IMR-90 (cell line): ENCODE measurements at places on chromosomes 12 and 14. TPM values are rescaled to one million over a fixed set of nuclear protein-coding genes. Genes with fewer than 3 reads are reported as not detected.

GRCh38 chr14:94125659-94126418 lies 3.6 kb downstream of the IFI27L2 start:
- peaks cover 16% of the 10 kb centered on the region for H3K4me1 ChIP-seq
- H3K4me3 ChIP-seq = no peak overlapping the region
- no peaks in the 10 kb centered on the region for H3K27me3 ChIP-seq

Gene AMDHD1
- under 0.01 TPM in 1 of 2 replicates, not detected in the other for total RNA-seq

DNA sequence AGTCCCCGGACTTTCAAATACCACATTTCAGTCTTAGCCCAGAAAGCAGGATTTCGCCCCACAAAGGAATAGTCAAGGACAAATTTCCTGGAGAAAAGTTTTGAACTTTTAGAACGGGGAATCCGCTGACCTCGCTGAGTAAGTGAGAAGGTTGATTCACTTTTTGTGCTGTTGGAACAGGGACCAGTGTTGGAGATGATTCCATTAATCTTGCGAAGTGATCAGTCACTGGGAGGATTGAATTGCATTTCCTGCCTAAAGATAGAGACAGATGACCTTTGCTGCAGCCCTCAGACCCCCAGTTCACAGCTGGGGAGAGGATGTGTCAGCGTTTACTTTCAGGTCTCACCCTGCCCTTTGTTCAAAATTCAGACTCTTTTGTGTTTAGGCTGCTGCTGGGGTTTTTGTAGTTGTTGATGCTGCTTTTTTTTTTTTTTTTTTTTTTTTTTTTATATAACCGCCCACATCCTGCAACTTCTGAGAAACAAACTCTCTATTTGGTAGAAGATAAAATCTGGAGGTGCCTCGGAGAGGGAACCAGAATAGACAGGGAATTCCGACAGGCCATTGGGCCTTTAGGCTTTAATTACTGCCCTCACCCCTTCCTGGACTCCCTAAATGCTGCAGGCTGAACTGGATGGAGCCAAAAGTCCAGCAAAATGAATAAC lies 9.8 kb upstream of the KDM2B start:
- peaks cover 5% of the 10 kb centered on the region for H3K4me1 ChIP-seq
- DNase-seq = peak; percentile 69
- H3K36me3 ChIP-seq = no peaks in the 10 kb centered on the region
- no peaks in the 10 kb centered on the region for H3K27me3 ChIP-seq
- peak overlapping the region; percentile 92 for H3K27ac ChIP-seq
- peak overlapping the region; percentile 4; the same call in 1 of the 2 replicates for H3K4me3 ChIP-seq

DNA sequence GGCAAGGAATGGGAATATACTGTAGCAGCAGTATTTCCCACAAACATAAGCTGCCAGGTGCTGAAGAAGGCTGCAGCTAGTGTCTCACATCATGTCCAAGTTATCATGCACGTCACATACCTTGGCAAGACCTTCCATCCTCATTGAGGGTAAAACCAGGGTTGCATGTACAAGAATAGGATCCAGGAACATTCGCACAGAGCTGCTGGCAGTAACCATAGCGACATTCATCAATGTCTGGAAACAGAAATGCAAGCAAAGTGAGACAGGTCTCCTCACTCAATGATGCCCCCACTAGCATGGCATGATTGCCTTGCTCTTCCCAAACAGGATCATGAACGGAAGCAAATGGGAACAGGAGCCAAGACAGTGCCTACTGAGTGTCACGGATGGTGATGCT lies 23.8 kb upstream of the TC2N start:
- no peak overlapping the region for H3K4me3 ChIP-seq
- H3K4me1 ChIP-seq = peaks cover 2% of the 10 kb centered on the region; the same call in 1 of the 2 replicates
- H3K36me3 ChIP-seq = peaks cover 48% of the 10 kb centered on the region
- H3K27ac ChIP-seq = no peak overlapping the region
- DNase-seq = no peak

- peaks cover 4% of the 10 kb centered on the region; the same call in 1 of the 2 replicates for H3K36me3 ChIP-seq
- H3K27me3 ChIP-seq = no peaks in the 10 kb centered on the region
- peaks cover 18% of the 10 kb centered on the region for H3K4me1 ChIP-seq
- H3K27ac ChIP-seq = no peak overlapping the region
Measured at GRCh38 chr14:90676912-90677311, 139.3 kb downstream of the TTC7B start.

GRCh38 chr12:87667378-87667777 lies 361.8 kb downstream of the C12orf50 start:
- no peaks in the 10 kb centered on the region for H3K27me3 ChIP-seq
- peak; percentile 35 for DNase-seq
- no peaks in the 10 kb centered on the region for H3K4me1 ChIP-seq
- no peak overlapping the region for H3K27ac ChIP-seq
- H3K4me3 ChIP-seq = no peak overlapping the region

GRCh38 chr12:50181691-50182090 lies 14.5 kb upstream of the CERS5 start:
- peaks cover 48% of the 10 kb centered on the region for H3K36me3 ChIP-seq
- DNase-seq = no peak
- H3K4me3 ChIP-seq = no peak overlapping the region
- peaks cover 16% of the 10 kb centered on the region for H3K4me1 ChIP-seq
- H3K27ac ChIP-seq = no peak overlapping the region

- H3K27me3 ChIP-seq = no peaks in the 10 kb centered on the region; the same call in 1 of the 2 replicates
- no peak for DNase-seq
- H3K4me1 ChIP-seq = peaks cover 5% of the 10 kb centered on the region; the same call in 1 of the 2 replicates
- H3K36me3 ChIP-seq = no peaks in the 10 kb centered on the region
- H3K4me3 ChIP-seq = no peak overlapping the region
Measured at GRCh38 chr12:2058837-2059236, 6.0 kb downstream of the CACNA1C start.

DNA sequence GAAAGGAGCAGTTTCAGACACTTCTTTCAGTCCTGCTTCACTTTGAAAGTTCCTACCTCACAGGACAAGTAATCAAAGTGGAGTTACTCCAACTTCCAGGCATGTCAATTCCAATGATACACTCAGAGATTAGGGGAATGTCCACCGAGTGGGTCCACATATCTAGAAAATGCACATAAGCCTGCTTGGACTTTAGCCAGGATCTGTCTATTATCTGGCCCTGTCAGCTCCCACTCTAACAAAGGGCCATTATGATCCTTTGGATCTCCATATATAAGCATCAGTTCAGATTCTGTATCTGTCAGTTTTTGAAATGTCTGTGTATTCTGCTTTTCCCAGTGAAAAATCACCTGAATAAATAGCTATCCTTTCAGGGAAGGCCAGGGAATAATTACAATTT lies 112.9 kb upstream of the ATXN7L3B start:
- no peak overlapping the region for H3K4me3 ChIP-seq
- H3K27ac ChIP-seq = no peak overlapping the region
- H3K4me1 ChIP-seq = no peaks in the 10 kb centered on the region
- no peak for DNase-seq
- H3K27me3 ChIP-seq = no peaks in the 10 kb centered on the region

Gene PKP2
- total RNA-seq = 0.18 and 0.28 TPM in 2 replicates

DNA sequence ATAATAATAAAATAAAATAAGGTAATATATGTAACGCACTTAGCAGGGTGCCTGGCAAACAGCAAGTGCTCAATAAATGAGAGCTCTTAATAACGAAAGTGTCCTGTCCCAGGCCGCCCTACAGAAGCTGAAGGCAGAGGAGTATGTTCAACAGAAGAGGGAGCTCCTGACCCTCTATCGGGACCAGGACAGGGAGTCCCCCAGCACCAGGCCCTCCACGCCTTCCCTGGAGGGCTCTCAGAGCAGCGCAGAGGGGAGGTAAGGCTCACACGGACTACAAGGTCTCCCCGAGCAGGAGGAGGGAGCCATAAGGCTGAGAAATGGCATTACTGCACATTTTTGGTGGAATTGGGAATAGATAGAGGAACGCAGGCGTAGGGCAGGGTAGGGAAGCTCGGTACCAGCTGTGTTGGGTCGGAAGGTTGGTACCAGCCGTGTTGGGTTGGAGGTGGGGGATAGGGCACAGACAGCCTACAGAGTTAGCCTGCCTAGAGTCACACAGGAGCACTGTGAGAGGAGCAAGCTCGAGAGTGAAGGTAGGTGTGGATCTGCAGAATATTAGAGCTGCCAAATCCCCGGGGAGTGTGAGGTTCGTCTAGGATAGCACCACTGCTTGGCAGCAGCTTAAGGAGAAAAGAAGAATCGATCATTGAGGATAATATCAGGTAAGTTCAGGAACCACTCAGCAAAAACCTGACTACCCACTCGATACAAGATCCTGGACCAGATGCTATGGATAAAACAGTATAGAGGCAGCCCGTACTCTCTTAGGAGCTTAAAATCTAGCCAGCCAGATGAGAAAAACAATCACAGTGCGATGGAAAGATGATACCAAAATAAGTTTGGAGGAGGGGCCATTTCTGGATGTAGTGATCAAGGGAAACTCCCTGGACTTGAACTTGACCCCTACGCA lies 15.3 kb downstream of the TNFRSF1A start:
- peaks cover 56% of the 10 kb centered on the region for H3K36me3 ChIP-seq
- no peaks in the 10 kb centered on the region for H3K27me3 ChIP-seq
- H3K27ac ChIP-seq = peak overlapping the region; percentile 46; the same call in 1 of the 2 replicates
- no peak overlapping the region for H3K4me3 ChIP-seq

GRCh38 chr12:58034311-58034710 lies 92.9 kb downstream of the ATP23 start:
- no peaks in the 10 kb centered on the region for H3K4me1 ChIP-seq
- H3K4me3 ChIP-seq = no peak overlapping the region
- no peaks in the 10 kb centered on the region for H3K27me3 ChIP-seq
- DNase-seq = no peak

- H3K36me3 ChIP-seq = no peaks in the 10 kb centered on the region
- no peaks in the 10 kb centered on the region for H3K4me1 ChIP-seq
- DNase-seq = no peak
- H3K27me3 ChIP-seq = peaks cover 12% of the 10 kb centered on the region
Measured at GRCh38 chr14:64779472-64779871, 75.2 kb downstream of the PLEKHG3 start.

DNA sequence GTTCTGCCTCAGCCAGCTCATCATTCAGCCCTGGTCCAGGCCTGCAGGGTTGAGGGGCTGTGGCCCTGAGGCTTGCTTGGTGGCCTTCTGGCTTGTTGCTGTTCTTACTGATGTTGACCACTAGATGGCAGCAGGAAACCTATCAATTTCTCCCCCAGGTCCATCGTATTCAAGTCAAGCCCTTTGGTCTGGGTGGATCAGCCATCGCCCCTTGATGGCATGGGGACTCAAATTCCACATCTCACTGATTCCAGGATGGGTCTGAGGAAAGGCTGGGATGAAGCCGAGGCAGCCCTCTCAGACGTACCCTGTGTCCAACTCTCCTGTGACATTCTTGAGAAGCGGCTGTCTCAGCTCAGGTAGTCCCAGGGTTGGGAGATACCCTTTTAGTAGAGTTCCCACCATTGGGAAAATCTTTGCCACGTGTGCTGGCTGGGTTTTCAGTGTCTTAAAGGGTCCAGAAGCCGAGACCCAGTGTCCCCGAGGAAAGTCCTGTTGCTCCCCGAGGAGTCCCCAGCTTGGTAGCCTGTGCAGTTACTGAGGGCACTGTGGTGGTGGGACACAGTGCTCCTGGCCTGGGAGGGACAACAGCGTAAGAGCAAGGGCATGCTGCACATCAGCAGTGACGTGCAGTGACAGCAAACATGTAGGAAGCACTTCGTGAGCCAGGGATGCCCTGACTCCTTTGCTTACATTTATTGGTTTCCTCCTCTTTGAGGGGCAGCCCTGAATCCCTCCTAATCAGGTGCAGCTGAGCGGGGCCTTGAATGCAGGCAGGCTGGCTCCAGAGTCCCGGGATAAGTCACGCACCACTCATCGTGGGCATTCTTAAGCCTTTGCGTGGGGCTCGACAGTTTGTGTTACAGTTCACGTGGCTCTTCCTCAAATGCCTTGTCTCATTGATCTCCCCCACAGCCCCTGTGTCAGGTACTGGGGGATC lies 58.6 kb downstream of the TSPAN9 start:
- peak; percentile 80 for DNase-seq
- H3K4me3 ChIP-seq = no peak overlapping the region
- no peak overlapping the region for H3K27ac ChIP-seq
- H3K27me3 ChIP-seq = no peaks in the 10 kb centered on the region
- H3K36me3 ChIP-seq = no peaks in the 10 kb centered on the region

DNA sequence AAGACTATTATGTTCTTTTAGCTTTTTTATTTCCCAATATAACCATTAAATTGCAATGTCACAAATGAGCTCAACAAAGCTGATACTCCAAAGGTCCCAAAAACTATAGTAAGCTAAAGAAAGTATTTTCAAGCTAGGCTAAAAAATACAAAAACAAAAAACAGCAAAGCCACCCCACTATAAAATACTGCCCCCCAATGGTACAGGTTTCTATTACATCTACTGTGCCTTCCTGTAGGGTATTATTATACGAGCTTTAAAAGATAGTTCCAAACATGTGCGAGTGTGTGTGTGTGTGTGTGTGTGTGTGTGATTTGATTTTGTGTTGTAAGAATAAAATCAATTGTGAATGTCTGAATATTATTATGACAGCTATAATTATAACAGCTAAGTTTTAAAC lies 1.1 kb downstream of the IFNG start:
- H3K27ac ChIP-seq = no peak overlapping the region
- no peak overlapping the region for H3K4me3 ChIP-seq
- no peaks in the 10 kb centered on the region; the same call in 1 of the 2 replicates for H3K27me3 ChIP-seq
- H3K36me3 ChIP-seq = no peaks in the 10 kb centered on the region

DNA sequence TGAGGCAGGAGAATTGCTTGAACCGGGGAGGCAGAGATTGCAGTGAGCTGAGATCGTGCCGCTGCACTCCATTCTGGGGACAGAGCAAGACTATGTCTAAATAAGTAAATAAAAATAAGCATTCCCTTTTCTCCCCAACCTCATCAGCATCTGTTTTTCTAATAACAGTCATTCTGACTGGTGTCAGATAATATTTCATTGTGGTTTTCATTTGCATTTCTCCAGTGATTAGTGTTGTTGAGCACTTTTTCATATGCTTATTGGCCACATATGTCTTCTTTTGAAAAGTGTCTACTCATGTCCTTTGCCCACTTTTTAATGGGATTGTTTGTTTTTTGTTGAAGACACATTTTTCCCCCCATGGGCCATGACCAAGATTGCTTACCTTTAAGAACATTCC lies 243.2 kb downstream of the ADAMTS20 start:
- peak overlapping the region; percentile 72; the same call in 1 of the 2 replicates for H3K27ac ChIP-seq
- no peak overlapping the region for H3K4me3 ChIP-seq
- no peaks in the 10 kb centered on the region for H3K27me3 ChIP-seq

- no peaks in the 10 kb centered on the region for H3K27me3 ChIP-seq
- H3K4me3 ChIP-seq = peak overlapping the region; percentile 94
- peak overlapping the region; percentile 93 for H3K27ac ChIP-seq
- DNase-seq = peak; percentile 84
Measured at GRCh38 chr14:59483363-59483762, 845 bp downstream of the L3HYPDH start.

DNA sequence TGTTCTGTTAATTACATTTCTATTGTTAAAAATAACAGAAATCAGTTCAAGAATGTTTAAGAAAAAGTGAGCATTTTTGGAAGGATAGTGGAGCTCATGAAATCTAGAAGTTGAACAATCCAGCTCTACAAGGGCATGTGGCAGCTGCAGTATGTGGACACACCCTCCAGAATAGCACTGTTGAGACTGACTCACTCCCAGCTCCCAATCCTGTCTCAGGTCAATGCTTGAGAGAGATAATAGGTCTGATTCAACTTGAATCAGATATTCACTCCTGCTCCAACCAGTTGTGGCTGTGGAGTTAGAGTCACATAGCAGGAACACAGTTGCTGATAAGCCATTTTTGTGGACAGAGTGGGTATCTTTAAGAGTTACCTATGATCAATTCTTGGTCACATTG lies 113.0 kb upstream of the NTF3 start:
- H3K4me3 ChIP-seq = no peak overlapping the region
- no peaks in the 10 kb centered on the region for H3K36me3 ChIP-seq
- peak; percentile 87 for DNase-seq
